ENCODE measurements at places on chromosomes 6 and 20.

GRCh38 chr6:35475573-35475972, 7.4 kb downstream of the RPL10A start:
- DNase-seq = no peak

- DNase-seq = no peak
Observed at GRCh38 chr6:56334937-56335336, 87.6 kb upstream of the COL21A1 start.

GRCh38 chr20:35063168-35063567, 29.4 kb downstream of the TRPC4AP start:
- no peak for DNase-seq

GRCh38 chr20:24987873-24988835, 4.4 kb downstream of the APMAP start:
- no peak for DNase-seq

DNA sequence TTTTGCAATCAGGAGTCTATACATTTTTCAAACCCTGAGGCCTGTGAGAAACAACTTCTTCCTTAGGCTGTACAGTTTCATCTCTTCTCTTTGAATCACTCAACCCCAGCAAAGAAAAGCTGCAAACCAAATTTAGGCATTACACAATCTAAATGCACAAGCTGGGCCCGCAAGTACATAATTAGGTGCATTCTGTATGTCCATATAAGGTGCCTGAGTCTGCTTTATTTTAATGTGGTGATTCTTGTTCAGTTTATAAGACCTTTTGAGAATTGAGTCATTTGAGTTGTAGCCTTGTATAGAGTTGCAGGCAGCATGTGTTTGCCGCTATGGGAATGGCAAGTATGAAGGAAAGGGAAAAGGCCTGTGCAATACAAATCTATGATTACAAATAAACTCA, 709.6 kb upstream of the MARCKS start:
- DNase-seq = no peak

- DNase-seq = no peak
Observed at GRCh38 chr6:47079638-47080037, 37.5 kb upstream of the ADGRF1 start.

GRCh38 chr6:90000864-90001731, 106.8 kb downstream of the GJA10 start:
- DNase-seq = no peak

DNA sequence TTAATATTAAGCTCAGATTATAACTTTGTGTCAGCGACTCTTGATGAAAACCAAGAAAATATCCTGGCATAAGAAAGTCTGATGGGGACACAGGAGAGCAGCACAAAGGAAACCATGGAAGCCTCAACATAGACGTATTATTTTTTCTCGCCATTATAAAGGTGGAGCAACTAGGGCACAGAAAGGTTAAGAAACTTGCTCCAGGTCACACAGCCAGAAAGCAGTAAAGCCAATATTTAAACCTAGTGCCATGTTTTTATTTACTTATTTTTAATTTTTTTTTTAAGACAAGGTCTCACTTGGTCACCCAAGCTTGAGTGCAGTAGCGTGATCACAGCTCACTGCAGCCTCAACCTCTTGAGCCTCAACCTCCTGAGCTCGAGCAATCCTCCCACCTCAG, 259.3 kb downstream of the PREX1 start:
- no peak for DNase-seq

GRCh38 chr6:36358226-36358915, 21.7 kb upstream of the BNIP5 start:
- DNase-seq = no peak

GRCh38 chr6:159077123-159077522, 32.3 kb upstream of the TAGAP start:
- no peak for DNase-seq

DNA sequence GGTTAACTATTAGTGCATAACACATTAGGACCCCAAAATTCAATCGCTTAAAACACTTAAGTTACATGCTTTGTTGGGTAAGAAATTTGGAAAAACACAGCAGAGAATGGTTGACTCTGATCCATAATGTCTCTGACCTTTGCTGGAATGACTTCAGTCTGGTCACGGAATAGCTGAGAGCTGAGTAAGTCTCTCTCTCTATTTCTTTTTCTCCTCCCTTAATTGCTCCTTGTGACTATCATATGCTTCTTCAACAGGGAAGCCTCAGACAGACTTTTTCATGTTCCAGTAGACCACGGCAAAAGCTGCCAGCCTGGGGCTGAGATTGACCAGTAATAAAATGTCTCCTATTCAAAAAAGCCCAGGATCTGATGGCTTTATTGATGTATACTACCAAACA, 4.8 kb downstream of the OR12D1 start:
- DNase-seq = no peak

- DNase-seq = no peak
Observed at GRCh38 chr6:139327038-139327437, 35.2 kb upstream of the TXLNB start.

GRCh38 chr20:7371518-7372163, 568.6 kb downstream of the HAO1 start:
- DNase-seq = no peak

DNA sequence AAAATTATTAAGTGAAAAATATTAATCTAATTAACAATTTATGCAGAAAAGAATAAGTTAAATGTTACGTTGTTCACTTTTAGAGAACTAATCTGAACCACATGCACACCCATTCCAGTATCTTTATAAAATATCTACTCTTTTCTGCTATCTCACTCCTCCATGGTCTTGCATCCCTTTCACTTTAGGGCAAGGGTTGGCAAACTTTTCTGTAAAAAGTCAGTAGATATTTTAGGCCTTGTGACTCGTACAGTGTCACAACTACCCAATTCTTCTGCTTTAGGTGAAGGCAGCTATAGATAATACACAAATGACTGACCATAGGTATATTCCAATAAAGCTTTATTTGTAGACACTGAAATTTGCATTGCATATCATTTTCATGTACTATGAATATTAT, 39.7 kb upstream of the SUPT3H start:
- DNase-seq = no peak

Measured in NCI-H1092 treated with DMSO at 0.1 percent for 48 hours (cell line).